Progenitor cell of endocrine pancreas (in vitro differentiated cells): ENCODE measurements at places on chromosomes 4 and X.

GRCh38 chr4:159026329-159026728 is 76.5 kb upstream of the RAPGEF2 start:
- no peak for DNase-seq

- DNase-seq: no peak
Measured at GRCh38 chr4:98828801-98829200, 100.1 kb downstream of the EIF4E start.

DNA sequence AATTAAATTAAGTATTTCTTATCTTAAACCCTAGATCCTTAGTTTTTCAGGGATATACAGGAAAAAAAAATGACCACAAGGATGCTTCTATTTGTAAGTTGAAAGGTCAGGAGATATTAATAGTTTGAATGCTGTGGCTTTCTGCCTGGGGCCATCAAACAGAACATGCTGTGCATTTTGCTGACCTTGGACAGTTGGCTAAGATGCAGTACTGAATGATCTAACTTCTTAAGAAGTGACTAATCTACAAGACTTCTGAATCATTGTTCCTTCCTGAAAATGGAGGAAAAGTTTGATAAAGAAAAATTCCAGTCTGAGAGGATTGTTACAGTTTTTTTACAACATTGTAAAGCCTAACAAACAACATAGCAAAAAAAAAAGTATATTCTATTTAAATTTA is 237.8 kb upstream of the JADE1 start:
- DNase-seq: no peak

DNA sequence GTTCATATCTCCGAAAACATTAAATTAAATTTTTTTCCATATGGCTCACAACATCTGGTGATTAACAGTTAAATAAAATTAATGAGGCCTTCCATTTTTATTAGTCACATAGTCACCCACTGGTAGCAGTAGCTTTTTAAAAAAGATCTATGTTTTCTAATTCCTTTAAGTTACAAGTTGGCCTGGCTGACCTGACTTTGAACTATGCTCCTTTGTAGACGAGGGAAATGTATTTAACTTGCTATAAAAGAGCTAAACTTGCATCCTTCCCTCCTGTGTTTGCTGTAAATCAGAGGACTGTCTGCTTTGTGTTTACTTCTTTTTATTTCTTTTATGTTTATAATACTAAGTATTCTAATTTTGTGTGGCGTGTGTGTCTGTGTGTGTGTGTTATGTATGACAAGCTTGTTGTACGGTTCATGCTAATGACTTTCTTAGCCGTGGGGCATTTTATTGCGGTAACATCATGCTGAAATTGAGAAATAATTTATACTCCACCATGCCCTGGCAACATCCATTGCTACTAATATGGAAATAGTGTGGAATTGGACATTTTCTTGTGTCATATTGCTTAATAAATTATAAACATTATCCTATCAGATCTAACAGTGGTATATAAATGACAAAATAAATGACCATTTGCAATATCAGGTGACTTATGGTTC is 241.7 kb downstream of the SNCA start:
- no peak for DNase-seq

DNA sequence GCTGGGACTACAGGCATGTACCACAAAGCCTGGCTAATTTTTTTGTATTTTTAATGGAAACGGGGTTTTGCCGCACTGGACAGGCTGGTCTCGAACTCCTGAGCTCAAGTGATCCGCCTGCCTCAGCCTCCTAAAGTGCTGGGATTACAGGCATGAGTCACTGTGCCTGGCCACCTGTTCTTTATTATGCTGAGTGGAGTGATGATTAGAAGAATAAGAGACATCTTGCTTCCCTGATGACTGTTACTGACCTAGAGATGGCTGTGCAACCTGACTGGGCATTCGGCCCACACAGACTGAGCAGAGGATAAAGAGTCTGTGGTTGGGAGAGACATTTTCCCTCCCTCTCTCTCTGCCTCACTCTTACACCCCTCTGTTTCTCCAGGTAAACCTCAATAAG is 56.7 kb downstream of the SPINK2 start:
- no peak for DNase-seq

DNA sequence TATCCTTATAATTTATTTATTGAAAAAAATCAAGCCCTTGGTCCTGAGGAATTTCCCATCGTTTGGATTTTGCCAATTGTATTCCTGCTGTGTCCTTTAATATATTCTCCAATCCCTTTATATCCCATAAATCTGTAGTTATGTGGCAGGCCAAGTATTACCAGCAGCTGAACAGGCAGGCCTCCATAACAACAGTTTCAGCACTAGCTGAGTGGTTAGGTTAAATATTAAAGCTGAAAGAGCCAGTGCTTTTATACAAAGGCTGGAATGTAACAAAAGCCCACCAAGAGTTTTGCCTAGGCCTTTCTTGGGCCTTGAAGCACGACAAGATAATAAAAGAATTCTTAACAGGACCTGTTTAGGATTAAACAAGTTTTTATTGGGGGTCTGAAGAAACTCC is 366.6 kb upstream of the GALNT7 start:
- DNase-seq: no peak

DNA sequence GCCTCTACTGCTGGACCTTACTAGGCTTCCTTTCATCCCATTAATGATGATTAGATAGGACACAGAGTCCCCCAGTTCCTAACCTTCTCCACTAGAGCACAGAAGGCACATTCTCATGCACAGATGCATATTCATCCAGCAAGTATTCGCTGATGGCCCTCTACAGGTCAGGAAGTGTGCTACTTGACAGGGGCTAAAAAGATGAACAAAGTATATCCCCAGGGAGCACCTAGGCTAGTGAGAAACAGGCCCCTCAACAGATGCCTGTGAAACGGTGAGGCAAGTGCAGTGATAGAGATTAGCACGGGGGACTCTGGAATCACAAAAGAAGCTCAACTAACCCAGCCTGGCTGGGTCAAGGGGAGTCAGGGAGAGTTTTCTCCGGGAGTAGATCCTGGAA is 95.8 kb downstream of the MGST2 start:
- no peak for DNase-seq

DNA sequence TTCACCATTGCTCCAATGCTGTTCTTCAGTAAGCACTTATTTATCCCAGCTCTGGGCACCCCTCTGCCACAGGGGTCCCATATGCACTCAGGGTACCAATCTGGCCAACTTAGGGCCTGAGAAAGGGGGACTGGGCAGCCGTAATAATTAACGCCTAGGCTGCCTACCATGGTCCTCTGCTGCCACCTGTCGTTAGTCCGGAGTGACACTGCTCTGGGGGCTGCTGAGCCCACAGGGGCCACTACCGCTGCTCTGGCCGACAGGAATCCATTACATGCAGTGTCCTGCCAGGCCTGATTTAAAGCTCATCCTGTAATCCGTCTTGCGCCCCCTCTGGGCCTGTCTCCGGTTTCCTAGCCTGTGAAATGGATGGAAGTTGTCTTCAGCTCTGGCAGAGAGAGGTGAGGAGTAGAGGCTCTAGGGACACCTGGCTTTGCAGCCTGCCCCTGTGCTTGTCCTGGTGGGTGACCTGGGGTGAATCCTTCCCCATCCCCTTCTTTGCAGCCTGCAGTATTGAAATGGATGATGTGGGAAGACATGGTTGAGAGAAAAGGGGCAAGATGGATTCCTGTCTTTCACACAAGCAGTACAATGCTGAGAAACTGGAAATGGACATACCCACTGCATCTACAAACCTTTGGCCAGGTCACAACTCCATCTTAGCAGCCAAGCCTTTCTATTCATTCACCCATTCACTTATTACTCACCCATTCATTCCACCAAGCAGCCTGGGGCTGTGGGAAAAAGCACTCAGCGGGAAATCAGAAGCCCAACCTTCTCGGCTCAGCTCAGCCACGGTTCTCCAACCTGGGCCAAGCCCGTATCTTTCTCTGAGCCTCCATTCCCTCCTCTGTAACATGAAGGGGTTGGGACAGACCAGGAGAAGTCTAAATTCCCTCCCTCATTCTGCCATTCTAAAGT is 116.3 kb upstream of the NALF2 start:
- DNase-seq: peak; percentile 58

- DNase-seq: no peak
Measured at GRCh38 chrX:147850875-147851274, 60.8 kb upstream of the FMR1 start.

DNA sequence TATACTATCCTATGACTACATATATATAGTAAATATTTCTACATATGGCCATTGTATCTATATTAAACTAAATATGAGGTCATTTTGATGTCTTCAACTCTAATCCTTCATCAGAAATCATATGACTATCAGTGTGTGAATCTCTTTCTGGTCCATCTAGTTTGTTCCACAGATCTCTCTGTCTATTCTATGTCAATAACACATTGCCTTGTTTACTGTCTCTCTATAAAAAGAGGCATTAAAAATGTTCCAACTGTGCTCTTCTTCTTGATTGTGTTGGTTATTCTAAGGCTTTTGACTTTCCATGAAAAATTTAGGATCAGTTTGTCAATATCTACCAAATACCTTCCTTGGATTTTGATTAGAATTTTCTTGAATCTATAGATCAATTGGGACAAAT is 338.3 kb upstream of the FSTL5 start:
- no peak for DNase-seq

- DNase-seq: no peak
Measured at GRCh38 chrX:17592117-17592516, 145.2 kb upstream of the SCML1 start.

- DNase-seq: no peak
Measured at GRCh38 chr4:167642250-167642649, 408.0 kb upstream of the SPOCK3 start.

- no peak for DNase-seq
Measured at GRCh38 chr4:38891051-38891983, 23.7 kb downstream of the FAM114A1 start.

DNA sequence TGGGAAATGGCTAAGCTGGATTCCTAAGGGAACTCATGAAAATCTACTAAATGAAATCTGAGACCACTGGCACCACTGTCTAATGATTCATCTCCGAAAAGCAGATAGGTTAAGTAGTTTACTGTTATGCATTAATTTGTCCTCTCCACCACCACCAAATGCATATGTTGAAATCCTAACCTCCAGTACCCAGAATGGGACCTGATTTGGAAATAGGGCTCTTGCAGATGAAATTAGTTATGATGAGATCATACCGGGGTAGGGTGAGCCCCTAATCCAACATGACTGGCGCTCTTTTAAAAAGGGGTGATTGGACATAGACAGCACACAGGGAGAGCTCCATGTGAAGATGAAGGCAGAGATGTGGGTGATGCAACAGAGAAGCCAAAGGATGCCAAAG is 124.9 kb upstream of the GUCY1A1 start:
- no peak for DNase-seq

DNA sequence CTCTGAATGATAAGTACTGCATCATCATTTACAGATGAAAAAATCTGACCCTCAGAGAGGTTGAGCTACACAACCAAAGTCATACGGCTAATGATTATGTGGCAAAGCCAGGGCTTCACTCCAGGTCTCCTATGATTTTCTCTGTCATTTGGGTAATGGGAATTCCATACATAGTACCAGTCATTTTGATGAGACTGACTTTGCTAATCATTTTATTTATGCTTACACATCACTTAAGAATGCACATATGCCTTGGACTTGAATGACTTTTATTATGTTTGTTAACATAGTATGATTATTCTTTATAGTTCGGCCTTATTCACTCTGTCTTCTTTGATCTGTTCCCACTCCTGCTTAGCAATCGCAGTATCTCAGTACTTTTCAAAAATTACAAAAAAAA is 255.1 kb upstream of the GPRIN3 start:
- DNase-seq: no peak

GRCh38 chr4:128853741-128854140 is 44.2 kb downstream of the JADE1 start:
- DNase-seq: no peak

GRCh38 chr4:36274158-36274557 is 7.3 kb upstream of the DTHD1 start:
- no peak for DNase-seq

- no peak for DNase-seq
Measured at GRCh38 chr4:26059391-26060154, 145.6 kb downstream of the SMIM20 start.

DNA sequence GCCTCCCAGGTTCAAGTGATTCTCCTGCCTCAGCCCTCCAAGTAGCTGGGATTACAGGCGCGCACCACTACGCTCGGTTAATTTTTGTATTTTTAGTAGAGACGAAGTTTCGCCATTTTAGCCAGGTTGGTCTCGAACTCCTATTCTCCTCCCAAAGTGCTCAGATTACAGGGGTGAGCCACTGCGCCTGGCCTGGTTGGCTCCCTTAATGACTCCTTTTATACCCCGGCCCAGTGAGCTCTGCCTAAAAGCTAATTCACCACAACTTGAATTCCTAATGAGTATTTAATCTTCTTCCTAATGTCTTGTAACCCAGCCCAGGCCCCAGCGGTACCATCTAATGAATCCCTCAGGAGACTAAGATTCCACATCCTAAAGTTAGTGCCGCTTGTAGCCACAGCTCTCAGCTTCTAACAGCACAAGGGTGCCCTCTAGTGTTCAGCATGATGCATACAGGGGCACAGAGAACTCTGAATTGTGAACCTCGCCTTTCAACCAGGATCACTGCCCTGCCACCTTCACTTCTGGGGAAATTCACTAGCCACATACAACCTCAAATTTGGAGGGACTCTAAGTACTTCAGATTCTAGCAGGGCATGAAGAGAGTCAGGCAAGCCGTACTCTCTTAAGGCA is 89.5 kb downstream of the OR13H1 start:
- DNase-seq: peak; percentile 55

DNA sequence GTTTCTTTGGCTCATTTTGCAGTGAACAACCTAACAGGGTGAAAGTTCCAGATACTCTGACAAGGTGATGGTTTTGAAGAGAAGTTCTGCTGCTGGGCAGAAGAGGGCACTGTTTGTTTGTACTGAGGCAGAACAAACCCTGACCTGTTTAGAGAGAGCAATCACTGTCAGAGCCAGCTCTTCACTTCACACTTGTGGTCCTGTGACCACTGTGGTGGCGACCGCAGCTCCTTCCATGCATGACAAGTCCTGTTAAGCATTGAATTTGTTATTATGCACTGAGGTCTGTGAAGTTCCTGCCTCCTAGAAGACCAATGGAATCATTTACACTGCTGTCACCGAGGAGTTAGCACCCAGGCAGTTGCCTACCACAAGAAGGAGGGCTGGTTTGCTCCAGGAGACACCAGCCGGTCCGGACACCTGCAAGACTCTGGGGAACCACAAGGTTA is 86.6 kb downstream of the ZNF330 start:
- DNase-seq: peak; percentile 22

DNA sequence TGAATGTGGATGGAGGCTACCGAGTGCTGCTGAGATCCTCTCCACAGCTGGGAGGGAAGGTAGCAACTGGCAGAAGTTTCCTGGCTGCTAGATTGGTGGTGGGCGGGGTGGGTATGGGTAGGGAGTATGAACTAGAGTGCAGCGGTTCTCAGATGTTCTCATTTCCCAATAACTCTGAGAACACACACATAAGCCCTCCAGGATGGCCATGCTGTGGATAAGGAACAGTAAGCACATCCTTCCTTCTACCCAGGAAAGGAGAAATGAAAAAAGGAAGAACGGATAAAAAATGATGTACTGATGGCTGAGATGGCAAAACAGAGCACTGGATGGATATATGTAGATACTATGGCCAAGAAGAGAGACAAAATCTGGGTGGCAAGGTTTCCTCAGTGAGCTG is 116.0 kb downstream of the ZNF827 start:
- DNase-seq: no peak
